ENCODE measurements at places on chromosomes 6 and 20.

DNA sequence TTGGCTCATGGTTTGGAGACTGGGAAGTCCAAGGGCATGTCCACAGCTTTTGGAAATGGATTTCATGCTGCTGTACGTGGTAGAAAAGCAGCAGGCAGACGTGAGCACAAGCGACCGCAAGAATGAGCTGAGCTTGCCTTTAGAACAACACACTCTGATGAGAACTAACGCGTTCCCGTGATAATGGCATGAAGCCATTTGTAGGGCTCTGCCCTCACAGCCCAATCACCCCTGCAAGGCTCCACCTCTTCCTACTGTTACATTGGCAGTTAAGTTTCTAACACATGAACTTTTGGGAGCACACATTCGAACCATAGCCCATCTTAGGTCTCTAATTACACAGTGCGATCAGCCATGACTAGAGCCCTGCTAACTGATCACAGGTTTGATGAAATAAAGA lies 107.5 kb upstream of the TMEM170B start:
- no peak for DNase-seq

GRCh38 chr6:135291288-135292076 lies 110.4 kb downstream of the MYB start:
- DNase-seq = no peak

DNA sequence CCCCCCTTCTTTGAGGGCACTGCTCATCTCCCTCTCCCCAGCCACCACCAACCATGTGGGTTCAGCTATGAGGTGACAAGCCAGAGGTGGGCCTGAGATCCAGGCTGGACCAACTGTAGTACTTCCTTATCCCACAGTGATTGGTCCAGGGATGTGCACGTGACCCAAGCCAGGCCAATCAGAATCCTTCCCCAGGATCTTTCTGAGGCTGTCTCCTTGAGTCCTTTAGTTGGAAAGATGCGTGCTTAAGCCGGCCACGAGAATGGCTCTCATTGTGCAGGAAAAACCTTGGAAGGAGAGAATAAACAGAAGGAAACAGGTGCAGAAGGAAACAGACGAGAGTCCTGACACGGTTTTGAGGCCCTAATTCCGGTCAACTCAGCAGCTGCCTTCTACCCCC lies 39.2 kb downstream of the ZC3H12D start:
- DNase-seq = no peak

DNA sequence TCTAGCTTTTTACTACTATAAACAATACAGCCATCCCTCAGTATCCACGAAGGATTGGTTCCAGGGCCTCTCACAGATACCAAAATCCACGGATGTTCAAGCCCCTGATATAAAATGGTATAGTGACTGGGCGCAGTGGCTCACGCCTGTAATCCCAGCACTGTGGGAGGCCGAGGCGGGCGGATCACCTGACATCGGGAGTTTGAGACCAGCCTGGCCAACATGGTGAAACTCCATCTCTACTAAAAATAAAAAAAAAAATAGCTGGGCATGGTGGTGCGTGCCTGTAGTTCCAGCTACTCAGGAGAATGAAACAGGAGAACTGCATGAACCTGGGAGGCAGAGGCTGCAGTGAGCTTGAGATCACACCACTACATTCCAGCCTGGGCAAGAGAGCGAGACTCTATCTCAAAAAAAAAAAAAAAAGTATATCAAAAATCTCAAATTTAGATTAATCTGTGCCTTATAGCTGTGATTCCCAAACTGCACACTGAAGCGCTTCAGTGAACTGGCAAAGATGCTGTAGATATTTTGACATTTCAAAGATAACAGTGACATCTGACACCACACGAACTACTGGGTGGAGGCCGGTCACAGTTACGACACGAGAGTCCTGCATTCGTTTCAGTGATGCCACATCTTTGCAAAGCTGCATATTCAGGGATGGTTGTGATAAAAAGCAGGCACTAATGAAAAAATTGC lies 38.3 kb downstream of the MRS2 start:
- no peak for DNase-seq

DNA sequence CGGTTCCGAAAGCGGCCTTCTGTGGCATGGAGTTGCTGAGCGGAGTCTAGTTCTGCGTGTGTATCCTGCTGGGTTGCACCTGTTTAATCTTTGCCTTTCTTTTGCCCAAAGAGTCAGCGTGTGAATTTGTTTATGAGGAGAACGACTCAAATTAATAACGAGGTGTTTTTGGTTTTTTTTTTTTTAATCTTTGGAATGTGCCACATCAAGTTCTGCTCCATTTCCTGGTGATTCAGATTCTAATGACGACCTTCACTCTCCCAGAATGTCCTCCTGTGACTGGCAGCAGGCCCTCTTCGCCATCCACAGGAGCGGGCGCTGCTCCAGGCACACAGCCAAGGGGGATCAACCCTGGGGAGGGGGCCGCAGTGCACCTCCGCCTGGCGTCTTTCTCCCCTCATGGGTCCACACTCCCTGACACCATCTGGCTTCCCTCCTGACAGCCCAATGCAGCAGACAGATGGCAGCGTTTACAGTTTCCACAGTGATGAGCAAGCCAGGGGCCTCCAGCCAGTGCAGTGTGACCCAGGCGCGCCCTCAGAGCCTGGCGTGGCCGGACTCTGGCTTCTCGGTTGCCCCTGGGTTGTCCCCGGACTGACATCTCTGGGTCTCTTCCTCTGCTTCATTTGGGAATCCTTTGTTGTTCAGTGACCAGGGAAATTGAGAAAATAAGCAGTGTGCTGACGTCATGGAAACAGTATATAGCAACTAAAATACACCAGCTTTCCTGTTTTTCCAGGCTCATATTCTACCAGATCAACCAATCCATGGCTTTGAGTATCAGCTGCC lies 27.5 kb upstream of the AFDN start:
- DNase-seq = no peak

DNA sequence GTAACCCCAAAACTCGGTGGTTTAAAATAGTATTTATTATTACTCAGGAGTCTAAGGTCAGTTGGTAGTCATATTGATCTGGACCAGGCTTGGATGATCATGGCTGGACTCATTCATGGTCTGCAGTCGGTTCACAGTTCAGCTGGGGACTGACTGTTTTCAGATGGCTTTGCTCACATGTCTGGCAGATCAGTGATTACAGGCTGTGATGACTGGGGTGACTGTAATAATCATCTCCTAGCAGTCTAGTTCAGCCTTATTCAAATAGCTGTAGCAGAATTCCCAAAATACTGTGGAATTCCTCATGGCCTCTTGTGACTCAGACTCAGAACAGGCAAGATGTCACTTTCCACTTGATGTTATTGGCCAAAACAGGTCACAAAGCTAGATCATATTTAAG lies 16.4 kb upstream of the NT5DC1 start:
- DNase-seq = no peak

DNA sequence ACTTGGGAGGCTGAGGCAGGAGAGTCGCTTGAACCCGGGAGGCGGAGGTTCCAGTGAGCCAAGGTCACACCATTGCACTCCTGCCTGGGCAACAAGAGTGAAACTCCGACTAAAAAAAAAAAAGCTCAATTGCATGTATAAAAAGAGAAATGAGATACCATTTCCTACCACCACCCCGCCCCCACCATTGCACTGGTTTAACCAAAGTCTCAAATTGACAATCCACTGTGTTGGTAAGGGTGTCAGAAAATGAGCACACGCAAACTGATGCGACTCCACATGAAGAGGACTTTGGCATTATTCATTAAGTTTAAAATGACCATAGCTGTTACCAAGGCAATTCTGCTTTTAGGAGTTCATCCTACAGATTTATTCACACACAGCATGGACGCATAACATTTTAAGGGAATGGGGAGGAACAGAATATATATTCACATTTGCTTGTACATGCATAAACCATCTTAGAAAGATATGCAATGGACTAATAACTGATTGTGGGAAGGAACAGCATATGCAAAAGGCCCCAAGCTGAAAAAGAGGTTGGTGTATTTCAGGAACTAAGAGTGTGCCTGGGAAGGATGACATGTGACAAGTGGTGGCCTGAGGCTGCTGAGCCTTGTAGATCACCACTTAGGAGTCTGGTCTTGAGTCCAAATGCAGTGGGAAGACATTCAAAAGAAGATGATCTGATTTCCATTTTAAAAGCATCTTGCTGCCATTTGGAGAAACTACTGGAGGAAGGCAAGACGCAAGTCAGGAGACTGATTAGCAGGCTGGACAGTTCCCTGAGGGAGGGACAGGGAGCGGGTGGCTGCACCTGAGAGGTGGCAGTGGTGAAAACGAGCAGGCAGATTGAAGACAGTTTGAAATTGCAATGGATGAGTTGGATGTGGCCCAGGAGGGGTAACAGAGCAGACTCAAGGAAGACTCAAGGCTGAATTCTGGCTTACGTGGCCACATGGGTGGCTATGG lies 37.2 kb upstream of the PTPN1 start:
- no peak for DNase-seq

GRCh38 chr6:129050086-129050485 lies 167.1 kb downstream of the LAMA2 start:
- DNase-seq = no peak

- DNase-seq = no peak
These were observed 103.6 kb upstream of the CNKSR3 start for GRCh38 chr6:154614101-154614500.

- no peak for DNase-seq
These were observed 699.7 kb downstream of the DHX35 start for GRCh38 chr20:39661833-39662232.

DNA sequence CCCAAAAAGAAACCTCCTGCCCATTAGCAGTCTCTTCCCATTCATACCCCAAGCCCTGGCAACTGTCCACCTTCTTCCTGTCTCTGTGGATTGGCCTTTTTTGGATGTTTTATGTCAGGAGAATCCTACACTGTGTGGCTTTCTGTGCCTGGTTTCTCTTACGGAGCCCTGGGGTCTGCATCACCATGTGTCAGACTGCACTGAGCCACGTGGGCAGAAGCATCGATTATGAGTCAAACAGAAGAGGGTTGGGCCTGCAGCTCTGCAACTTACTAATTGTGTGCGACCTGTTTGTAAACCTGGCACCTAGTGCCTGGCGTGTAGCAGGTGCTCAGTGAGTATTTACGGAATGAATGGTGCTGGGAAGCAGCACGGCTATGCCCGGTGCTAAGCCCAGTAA lies 62.6 kb downstream of the IGF2R start:
- DNase-seq = no peak

GRCh38 chr6:70051197-70052124 lies 185.1 kb downstream of the COL19A1 start:
- no peak for DNase-seq

DNA sequence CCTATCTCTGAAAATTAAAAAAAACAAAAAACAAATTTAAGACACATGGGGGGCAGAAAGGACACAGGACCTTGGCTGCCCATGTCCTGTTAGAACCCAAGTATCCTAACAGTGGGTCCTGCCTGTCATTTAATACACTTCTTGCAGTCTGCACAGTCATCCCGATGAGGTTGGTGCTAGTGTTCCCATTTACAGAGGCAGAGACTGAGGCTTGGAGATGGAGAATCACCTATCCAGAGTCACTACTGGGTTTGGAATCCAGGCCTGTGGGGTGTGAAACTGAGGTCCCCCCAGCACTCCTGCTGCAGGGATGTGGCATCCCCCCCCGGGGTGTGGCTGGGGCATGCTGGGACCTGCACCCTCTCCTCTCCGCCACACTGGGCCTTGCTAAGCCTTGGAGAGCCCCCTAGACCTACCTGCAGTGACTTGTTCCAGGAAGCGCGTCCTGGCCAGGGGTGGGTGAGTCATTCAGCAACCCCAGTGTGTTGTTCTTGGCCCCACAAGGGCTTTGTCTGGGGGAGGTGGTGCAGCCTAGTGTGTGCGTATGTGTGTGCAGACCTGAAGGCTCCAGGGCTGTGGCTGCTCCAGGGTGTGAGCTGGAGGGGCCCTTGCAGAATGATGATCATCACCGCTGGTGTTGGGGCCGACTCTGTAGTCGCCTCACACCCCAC lies 49.7 kb downstream of the BCAS4 start:
- no peak for DNase-seq

- DNase-seq = no peak
These were observed 137.0 kb downstream of the KHDC1L start for GRCh38 chr6:73088138-73088813.

- no peak for DNase-seq
These were observed 67.4 kb upstream of the ARMC2 start for GRCh38 chr6:108780784-108781183.

DNA sequence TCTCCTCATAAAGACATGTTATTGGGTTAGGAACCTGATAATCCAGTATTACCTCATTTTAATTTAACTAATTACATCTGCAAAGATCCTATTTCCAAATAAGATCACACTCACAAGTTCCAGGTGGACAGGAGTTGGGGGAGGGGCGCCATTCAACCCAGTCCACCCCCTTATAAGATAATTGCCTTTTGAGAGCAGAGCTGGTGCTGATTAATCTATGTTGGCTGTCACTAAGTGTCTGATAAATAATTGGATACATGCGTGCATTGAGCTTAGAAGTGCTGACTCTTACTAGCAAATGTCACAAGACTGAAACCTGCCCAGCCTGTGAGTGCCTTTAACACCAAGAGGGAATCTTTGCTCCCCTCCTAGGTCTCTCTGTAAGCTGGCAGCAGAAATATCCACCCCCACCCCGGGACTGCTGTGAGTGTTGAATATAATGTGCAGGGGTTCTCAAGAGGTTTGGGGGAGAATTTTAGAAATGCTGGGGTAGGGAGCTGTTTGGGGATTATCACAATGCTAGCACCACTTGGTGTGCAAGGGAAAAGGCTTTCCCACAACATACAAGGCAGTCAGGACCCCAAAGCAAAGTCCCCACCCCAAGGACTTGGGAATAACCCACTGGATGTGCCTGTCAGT lies 87.5 kb downstream of the ANKRD60 start:
- DNase-seq = no peak

DNA sequence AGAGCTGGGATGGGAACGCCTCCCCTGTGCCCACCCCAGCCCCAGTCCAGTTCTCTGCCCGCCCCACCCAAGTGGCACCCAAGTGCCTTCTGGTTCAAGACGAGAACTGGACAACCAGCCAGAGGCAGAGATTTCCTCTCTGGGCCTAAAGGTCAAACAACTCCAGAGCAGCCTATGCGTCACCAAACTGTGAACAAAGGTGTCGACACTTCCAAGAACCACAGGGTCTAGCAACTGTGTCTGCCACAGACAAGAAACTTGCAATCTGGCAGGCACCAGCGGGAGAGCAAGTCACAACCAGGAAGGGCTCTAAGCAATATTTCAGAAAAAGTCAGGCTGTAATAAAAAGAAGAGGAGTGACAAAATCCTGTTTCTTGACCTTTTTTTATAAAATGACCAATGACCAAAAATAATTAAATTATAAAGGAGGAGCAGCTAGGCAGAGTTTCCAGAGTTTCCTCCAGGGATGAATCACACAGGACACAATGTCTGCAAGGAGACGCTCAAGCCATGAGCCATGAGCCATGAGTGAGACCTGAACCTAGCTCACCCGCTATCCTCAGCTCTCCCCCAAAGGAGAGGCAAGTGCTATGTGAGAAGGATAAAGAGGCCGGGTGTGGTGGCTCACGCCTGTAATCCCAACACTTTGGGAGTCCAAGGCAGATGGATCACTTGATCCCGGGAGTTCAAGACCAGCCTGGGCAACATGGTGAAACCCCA lies 11.1 kb downstream of the EDEM2 start:
- DNase-seq = no peak

GRCh38 chr6:18477301-18477941 lies 90.3 kb downstream of the RNF144B start:
- no peak for DNase-seq

- no peak for DNase-seq
These were observed 104.0 kb downstream of the ARHGAP18 start for GRCh38 chr6:129605967-129606366.

- no peak for DNase-seq
These were observed 50.8 kb upstream of the SPTLC3 start for GRCh38 chr20:12957968-12958367.

GRCh38 chr6:53628354-53629119 lies 37.0 kb downstream of the KLHL31 start:
- no peak for DNase-seq
